Peyer's patch (tissue), 4 donors: ENCODE measurements at places on chromosomes 7 and 10. TPM values are rescaled to one million over a fixed set of nuclear protein-coding genes. Genes with fewer than 3 reads are reported as not detected.

The GNA12 gene
- 19.4 TPM for total RNA-seq

The UCMA gene
- not detected for total RNA-seq

The TRPV5 gene
- total RNA-seq = 0.83 TPM

The SVOPL gene
- total RNA-seq = not detected

The MYH16 gene
- not detected for total RNA-seq

The RNLS gene
- total RNA-seq = 29.6 TPM

The TUBAL3 gene
- total RNA-seq = 3.3 TPM

The HIF1AN gene
- total RNA-seq = 25.7 TPM

The WEE2 gene
- not detected for total RNA-seq

The OR2A25 gene
- total RNA-seq = not detected

The HKDC1 gene
- total RNA-seq = 207 TPM

The SH2D4B gene
- not detected for total RNA-seq

The BICC1 gene
- total RNA-seq = 1.1 TPM

The ZNF804B gene
- not detected for total RNA-seq

The PLEKHS1 gene
- 42.0 TPM for total RNA-seq

The NODAL gene
- not detected for total RNA-seq

The OR13A1 gene
- total RNA-seq = not detected

The CYTH3 gene
- total RNA-seq = 51.3 TPM

The GHRHR gene
- not detected for total RNA-seq

The ENTPD7 gene
- 27.1 TPM for total RNA-seq

The MOGAT3 gene
- total RNA-seq = 195 TPM

The LMTK2 gene
- total RNA-seq = 23.1 TPM

The FOXI2 gene
- total RNA-seq = not detected

The DDC gene
- 240 TPM for total RNA-seq

The CFAP70 gene
- total RNA-seq = 2.1 TPM

The FERD3L gene
- not detected for total RNA-seq

The NXPH1 gene
- not detected for total RNA-seq

The FAM25C gene
- total RNA-seq = not detected

The JAKMIP3 gene
- 2.5 TPM for total RNA-seq

The LEP gene
- total RNA-seq = not detected

The PNPLA8 gene
- total RNA-seq = 25.3 TPM

The CALML5 gene
- not detected for total RNA-seq

The OGA gene
- 164 TPM for total RNA-seq

The HOXA6 gene
- total RNA-seq = 23.9 TPM

The COPS6 gene
- 57.8 TPM for total RNA-seq

The STK32C gene
- 5.5 TPM for total RNA-seq

The FAM221A gene
- 37.5 TPM for total RNA-seq

The TMEM176A gene
- 88.3 TPM for total RNA-seq

The MYO3A gene
- 1.7 TPM for total RNA-seq
